Naive thymus-derived CD4-positive, alpha-beta T cell (primary cell): ENCODE measurements at places on chromosomes 7 and 10.

DNA sequence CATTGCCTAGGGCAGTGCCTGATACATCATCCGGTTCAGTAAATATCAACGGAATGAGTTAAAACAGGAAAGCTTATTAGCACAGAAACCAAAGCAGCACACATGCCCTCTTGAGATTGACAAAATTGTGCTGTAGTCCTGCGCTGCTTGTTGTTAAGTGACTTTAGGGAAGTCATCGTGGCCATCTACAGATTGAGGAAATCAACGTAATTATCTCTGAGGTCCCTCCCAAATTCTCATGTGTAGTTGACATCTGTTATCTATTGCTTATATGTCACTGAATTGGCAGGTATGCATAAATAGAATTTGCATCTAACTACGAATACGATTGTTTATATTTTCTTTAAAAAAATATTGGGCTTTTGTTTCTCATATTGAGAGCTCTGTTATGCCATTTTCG lies 3.5 kb upstream of the GNB2 start:
- no peak for DNase-seq

- DNase-seq = no peak
Observed at GRCh38 chr10:113534423-113534822, 18.4 kb upstream of the HABP2 start.

- DNase-seq = no peak
Observed at GRCh38 chr7:50584793-50585408, 19.7 kb upstream of the DDC start.

GRCh38 chr10:117188371-117188770 lies 8.9 kb upstream of the KCNK18 start:
- DNase-seq = no peak

DNA sequence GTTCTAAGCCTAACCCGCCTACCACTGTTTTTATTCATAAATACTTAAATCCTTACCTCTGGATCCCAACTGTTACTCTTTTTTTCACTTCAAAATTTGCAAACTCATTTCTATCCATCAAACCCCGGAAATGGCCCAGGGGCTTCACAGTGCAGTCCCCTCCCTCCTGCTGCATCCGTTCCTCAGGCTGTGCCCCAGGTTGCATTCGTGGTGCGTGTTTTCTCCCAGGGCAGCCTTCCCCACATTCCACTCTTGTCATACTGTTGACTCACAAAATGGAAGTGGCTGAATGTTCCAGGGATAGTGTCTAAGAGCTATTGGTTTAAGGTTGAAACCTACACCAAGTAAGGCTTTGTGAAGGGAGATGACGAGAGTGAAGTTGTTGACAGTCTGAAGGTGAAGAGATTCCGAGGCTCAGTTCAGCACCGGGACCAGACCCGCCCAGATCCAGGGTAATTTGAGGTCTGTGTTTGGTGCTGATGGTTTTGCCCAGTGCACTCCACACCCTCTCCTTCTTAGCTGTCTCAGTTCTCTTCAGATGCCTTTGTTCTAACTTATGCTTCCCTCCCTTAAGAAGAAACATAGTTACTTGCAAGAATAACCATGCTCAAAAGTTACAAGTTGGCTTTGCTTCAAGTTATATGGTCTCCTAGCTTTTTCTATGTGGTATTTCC lies 7.7 kb downstream of the INSIG1 start:
- no peak for DNase-seq

DNA sequence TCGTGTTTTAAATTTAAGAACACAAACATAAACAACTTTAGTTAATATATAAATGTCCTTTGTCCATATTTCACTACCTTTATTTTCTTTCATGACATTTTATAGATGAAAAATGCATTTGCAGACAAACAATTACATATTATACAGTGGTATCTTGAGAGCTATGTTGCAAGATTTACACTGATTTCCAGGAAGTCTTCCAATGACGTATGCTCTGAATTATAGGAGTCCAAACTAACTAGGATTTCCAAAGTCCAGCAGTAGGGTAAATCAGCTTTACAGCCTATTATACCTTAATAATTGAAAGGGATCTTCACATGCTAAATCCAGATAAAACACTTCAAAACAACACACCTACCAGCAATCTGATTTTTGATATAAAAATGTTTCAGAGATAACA lies 69.4 kb downstream of the HYCC1 start:
- DNase-seq = no peak

DNA sequence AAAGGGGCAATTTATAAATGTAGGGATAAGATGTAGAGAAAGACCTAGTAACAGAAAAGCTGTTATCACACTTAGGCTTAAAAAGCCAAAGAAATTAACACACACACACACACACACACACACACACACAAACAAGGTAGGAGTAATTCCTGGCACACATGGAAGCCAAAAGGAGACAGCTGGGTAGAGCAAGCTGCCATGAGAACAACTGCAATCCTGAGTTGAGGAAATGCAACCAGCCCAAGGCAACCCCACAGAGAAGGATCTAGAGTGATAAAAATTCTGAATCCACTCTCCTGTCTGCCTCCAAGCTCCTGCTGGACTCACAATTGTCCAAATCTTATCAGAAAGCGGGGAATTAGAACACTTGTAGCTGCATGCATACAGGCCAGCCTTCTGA lies 229.1 kb upstream of the DGKB start:
- no peak for DNase-seq

GRCh38 chr10:131846240-131847101 lies 54.3 kb upstream of the PPP2R2D start:
- no peak for DNase-seq

- no peak for DNase-seq
Observed at GRCh38 chr7:95646350-95646749, 50.0 kb upstream of the PDK4 start.

GRCh38 chr10:61964059-61964709 lies 62.7 kb downstream of the ARID5B start:
- no peak for DNase-seq

DNA sequence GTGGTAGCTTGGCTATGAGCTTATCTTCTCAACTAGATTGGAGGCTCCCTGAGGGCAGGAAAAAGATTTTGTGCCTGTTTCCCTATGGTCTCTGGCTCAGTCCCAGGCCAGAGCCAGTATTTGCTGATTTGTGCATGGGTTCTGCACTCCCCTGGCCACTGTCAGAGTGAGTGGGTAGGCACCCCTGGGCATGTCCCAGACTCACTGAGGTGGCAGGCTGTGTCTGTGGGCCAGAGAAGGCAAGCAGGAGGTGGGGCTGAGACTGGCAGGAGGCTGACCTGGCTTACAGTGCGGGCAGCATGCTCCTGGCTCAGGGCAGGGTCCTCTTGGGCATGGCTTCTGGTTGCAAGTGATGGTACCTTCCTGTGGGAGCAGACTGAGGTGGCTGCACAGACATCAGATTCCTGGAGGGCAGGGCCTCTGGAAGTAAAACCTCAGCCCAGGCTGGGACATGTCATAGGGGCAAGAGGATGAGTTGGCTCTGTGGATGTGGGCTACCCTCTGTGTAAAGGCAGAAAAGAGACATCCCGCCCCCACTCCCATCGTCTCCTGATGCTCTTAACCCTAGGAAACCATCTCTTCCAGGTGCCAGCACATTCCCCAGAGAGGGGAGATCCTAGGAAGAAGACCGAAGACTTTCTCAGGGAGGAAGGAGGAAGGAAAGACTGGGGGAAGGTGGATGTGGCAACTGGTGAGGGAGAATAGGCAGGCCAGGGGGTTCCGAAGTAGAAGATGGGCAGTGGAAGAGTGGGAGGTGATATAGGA lies 4.3 kb downstream of the KCP start:
- no peak for DNase-seq

- no peak for DNase-seq
Observed at GRCh38 chr10:61653699-61654098, 9.0 kb upstream of the CABCOCO1 start.

DNA sequence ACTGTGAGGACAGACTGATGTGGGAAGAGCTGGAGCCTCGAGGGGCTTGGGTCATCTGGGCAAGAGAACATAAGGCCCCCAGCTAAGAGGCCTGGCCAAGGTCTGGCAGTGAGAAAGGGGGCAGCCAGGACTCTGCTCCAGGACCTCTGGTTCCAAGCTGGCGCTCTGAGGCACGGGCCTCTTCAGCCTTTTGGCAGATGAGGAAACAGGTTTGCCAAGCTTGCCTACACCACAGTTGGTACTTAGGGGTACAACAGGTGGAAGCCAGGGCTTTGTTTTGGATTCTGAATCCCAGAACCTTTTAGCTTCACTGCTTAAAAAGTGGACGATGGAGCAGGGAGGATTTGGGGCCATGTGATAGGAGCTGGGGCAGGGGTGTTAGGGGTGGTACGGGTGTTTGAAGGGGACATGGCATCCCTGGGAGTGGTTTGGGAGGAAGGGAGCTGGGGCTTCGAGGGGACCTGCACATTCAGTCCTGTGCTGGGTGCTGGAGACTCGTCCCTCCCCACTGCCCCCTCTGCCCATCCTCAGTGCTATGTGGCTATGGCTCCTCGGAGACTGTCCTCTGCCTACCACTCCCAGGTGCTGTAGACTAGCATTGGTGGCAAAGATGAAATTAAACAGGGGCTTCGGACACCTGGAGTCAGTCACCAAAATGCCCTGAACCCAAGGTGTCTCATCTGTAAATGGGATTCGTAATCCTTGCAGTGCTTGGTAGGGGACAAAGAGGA lies 30.3 kb downstream of the ZNF775 start:
- no peak for DNase-seq

DNA sequence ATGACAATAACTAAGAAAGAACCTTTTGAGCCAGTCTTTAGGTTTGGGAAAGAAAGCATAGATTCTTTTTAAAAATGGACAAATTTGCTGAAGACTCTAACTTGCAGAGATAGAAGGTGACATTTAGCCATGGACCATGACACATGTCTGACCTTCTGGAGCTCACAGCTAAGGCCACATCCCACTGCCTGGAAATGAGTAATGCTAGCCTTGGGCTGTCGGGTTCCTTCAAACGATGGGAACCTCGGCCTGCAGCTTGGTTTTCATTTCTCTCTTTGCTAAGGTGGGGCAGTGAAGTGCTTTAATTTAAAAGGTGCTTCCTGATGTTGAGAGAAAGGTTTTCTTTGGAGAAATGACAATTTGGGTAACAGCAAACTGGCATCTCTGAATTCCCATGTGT lies 223.2 kb downstream of the FANK1 start:
- no peak for DNase-seq

- no peak for DNase-seq
Observed at GRCh38 chr7:28298870-28299518, 113.3 kb upstream of the CREB5 start.

GRCh38 chr7:83782628-83783027 lies 133.7 kb upstream of the SEMA3E start:
- no peak for DNase-seq

DNA sequence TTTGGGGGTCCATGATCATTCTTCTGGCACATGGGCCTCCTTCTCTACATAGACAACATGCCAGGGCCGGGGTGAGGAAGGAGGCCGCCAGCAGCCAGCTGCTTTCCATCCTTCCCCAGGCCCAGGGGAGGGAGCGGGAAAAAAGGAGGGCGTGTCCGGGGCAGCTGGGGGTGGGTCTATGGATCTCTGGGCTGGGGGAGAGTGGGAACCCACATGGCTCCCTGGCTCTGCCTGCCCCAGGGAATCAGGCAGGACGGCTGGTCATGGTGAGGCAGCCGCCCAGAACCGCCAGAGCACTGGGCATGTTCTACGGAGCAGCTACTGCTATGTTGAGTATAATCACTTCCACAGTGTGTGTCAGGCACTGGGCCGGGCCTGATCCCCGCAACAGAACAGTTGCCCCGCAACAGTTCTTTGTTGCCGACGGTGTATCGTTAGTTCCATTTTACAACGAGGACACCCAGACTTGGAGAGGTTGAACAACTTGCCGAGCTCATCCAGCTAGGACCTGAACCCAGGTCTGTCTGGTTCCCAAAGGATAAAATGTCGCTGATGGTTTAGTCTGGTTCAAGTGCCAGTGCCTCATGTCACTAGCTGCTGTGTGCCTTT lies 6.4 kb upstream of the IRF5 start:
- no peak for DNase-seq

DNA sequence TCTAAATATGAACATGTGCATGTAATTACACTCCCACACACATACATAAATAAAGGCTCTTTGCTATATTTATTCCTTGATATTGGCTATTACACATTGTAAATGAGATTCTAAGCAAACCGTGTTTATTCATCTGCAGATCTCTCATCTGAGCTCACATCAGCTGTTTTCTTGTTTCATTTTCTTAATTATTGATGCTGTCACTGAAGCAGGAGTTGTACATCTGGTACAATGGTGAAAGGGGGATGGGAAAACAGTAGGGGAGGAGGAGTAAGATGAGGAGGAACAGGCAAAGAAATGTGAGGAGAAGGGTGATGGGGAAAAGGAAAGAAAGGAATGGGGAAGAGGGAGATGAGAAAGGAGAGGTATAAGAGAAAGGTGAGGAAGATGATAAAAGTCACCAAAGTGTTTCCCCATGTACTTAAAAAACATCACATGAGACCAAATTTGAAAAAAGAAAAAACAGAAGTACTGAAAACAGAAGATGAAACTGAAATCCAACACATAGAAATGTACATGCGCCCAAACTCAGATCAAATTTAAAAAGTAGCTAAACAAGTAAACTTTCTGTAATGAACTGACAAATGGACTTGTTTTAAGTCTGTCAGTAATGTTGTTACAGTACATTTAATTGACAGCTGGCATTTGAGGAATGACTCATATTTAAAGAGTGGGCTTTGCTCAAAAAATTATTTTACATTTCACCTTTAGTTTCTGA lies 472.2 kb downstream of the ARL4A start:
- DNase-seq = no peak

DNA sequence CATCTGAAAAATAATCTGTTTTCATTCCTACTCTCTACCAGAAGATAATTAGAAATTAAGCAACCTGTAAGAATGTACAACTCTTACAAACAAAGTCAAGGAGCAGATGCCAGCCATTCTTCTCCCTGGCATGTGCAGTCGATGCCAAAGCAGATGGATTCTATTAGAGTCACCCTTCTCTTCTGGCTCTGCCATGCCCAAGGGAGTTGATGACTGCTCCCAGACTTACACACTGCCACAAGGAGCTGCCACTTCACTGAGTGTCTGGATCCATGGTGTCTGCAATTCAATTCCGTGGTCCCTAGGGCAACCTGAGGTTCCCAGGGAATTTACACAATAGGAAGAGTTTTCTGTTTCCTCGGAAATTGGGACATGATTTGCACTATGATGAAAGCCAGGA lies 89.1 kb upstream of the IFRD1 start:
- DNase-seq = no peak

- DNase-seq = no peak
Observed at GRCh38 chr7:121083790-121084251, 95.3 kb downstream of the CPED1 start.

DNA sequence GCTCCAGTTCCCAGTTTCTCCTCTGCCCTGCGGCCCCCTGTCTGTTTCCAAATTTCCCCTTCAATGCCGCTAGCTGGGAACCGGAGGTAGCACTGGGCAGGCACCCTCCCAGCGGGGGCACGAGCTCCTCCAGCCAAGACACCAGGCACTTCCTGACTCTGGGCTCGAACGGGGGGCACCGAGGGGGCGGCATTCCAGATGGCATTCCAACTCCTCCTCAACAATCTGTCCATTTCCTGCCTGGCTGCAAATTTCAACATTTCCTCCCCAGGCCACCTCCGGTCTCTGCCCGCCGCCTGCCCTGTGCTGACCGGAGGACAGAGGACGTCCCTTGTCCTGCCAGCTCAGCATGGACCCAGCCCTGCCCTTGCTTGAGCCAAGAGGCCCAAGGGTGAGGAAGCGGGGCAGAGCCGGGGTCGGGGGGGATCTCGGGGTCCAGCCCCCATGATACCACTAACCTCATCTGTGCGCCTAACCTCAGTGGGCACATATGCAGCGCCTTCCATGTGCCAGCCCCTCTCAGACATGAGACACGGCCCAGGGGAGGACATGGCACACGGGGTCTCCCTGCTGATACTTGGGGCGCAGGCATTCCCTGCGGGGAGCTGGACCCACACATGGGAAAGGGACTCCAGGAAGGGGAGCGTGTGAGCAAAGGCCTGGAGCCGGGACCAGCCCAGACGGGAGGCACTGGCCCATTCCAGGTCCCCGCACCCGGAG lies 58.0 kb downstream of the PDGFA start:
- DNase-seq = no peak
